Activated naive CD8-positive, alpha-beta T cell treated with anti-CD3 and anti-CD28 coated beads, Interleukin-2, amount 10 ng/mL, durations not matched to agents 7 days and 5 days (primary cell): ENCODE measurements at places on chromosomes 2 and 18. TPM values are rescaled to one million over a fixed set of nuclear protein-coding genes. Genes with fewer than 3 reads are reported as not detected.
A peak's percentile ranks its signal among the peaks of the same experiment; 100 is the strongest.

Gene TFCP2L1
- total RNA-seq, result 0.03 TPM

DNA sequence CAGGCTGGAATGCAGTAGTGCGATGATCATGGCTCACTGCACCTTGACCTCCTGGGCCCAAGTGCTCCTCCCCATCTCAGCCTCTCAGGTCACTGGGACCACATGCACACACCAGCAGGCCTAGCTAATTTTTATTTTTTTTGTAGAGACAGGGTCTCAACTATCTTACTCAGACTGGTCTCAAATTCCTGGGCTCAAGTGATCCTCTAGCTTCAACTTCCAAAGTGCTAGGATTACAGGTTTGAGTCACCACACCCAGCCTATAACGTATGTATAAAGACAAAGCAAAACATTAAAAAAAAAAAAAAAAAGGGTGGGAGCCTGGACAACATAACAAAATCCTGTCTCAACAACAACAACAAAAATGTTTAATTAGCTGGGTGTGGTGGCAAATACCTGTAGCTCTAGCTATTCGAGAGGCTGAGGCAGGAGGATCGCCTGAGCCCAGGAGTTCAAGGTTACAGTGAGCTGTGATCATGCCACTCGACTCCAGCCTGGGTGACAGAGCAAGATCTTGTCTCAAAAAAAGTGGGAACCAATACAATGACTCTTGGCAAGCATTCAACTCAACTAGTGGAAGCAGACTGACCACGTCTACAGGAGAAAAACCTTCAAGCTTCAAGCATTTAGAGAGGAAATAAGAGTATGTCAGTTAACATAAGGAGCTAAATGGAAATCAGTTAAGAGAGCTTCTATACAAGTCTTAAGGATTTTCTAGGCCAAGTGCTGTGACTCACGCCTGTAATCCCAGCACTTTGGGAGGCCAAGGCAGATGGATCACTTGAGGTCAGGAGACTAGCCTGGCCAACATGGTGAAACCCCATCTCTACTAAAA lies 2.6 kb downstream of the GTF3C2 start:
- DNase-seq, result no peak

DNA sequence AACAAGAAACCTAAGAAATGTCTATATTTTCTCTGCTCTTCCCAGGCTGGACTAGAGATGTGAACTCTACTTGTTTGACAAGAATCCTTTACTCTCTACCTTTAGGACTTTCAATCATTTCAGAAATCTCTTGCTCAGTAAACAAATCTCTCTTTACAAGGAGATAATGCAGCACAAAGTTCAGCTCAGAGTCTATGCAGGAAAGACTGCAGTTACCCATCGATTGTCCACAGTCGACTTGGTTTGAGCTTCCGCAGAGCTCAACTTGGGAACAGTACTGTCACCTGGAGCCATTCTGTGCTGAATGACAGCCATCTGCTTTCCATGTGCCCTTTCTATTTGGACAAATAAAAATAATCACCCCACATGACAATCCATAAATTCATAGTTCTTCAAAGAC lies 259.7 kb upstream of the STON1 start:
- DNase-seq, result no peak

DNA sequence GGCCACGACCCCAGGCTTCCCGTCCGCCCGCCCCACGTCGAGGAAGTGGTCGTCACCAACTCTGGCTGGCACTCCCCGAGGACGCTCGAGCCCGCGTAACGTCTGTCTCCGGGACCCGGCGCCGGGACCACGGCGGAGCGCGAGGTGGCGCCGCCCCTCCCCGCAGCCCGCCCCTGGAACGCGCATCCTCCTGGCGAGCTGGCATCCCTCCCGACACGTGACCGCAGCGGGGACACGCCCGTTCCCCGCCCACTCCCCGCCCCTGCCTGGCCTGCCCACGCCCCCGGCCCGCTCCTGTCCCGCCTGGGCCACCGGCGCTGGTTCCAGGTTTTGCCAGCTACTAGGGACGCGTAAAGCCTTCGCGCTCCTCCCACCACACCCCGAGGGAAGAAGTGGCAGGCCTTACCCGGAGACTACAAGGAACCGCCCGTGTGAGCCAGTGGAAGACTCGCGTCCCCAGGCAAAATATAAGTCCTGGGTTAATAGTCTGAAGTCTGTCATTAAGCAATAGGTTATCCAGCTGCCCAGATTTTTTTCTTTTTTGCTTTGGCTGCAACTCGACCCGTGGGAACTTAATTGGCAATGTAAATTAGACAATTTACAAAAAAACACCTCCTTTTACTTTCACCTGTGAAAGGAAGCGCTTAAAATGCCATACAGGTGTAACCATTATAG lies at the start of gene OSBPL1A:
Gene OSBPL1A, minus strand, starts transcription at position 131 of the 675 bp plus-strand sequence. CDS start 20,291 bp downstream, outside the sequence.
- DNase-seq, result peak; percentile 73

GRCh38 chr2:130259594-130259993 lies 61.4 kb upstream of the TUBA3E start:
- no peak for DNase-seq

GRCh38 chr2:224009605-224010315 lies 29.3 kb downstream of the SERPINE2 start:
- no peak for DNase-seq

Gene GPR45
- not detected for total RNA-seq

Gene GAL3ST2
- total RNA-seq, result 0.43 TPM

DNA sequence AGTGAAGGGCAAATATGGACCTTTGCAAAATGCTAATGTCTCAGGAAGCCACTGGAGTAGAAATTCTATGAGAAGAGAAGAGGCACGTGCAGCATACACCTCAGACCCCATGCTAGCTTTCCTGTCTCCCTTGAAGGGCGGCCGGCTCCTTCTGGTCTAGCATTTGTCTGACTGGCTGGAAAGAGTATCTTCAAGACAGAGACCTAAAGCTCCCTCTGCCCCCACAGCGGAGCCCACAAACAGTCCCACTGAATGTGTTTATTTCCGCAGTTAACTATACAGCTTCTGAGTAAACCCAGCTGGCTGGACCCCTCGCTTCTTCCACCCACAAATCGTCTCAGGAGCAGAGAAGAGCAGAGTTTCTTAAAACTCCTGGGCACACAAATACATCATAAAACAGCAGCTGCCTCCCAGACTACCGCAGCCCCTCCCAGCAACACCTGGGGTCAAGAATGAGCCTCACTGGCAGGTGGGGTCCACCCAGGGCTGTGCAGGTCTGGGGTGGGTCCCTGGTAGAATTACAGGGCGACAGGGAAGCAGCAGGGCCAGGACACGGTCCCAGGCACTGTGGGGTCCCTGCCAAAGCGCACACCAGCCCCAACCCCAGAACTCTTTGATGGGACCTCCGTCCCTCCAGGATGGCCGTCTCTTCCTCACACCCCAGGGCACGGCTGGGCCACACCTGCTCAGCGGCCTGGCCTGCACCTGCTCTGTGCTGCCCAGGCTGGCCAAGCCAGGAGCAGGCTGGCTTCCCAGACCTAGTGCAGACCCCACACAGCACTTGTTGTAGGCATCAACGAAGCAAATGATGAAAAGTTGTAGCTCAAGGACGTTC lies 103.8 kb downstream of the PXDN start:
- no peak for DNase-seq

Gene FAM161A
- total RNA-seq, result 5.1 TPM

Gene COPS8
- 42.8 TPM for total RNA-seq

- DNase-seq, result no peak
These were observed 722.8 kb downstream of the ADCYAP1 start for GRCh38 chr18:1627494-1627893.

Gene RNU2-63P
- 24.3 TPM for total RNA-seq

GRCh38 chr18:50466634-50467033 lies 91.8 kb downstream of the SKA1 start:
- DNase-seq, result no peak

GRCh38 chr2:112627060-112628040 lies 18.4 kb upstream of the SLC20A1 start:
- DNase-seq, result no peak

DNA sequence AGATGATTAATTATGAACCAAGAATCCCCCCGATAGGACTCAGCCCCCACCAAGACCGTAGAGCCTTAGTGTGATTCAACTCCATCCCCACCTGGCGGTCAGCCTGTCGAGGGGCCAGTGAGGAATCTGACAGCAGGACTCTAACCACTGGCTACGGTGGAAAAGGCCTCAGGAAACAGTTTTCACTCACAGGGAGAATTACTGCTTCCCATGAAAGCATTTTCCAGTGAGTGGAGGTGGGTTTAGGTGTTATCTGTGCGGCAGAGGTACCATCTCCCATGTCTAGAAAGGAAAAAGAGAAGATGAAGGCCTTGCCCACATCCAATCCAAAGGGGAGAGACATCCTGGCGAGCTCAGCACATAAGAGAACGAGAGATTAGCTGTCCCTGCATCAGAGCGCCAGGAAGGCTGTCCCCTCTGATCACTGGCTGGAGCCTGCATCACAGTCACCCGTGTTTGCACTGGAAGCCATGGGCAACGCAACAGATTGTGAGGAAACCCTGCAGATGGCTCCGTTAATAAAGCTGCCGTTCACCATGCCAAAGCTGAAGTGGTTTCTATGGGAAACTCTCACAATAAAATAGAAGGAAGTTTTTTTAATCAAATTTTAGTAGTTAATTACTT lies 22.3 kb downstream of the COX7A2L start:
- DNase-seq, result no peak

Gene ZRANB3
- total RNA-seq, result 7.0 TPM

DNA sequence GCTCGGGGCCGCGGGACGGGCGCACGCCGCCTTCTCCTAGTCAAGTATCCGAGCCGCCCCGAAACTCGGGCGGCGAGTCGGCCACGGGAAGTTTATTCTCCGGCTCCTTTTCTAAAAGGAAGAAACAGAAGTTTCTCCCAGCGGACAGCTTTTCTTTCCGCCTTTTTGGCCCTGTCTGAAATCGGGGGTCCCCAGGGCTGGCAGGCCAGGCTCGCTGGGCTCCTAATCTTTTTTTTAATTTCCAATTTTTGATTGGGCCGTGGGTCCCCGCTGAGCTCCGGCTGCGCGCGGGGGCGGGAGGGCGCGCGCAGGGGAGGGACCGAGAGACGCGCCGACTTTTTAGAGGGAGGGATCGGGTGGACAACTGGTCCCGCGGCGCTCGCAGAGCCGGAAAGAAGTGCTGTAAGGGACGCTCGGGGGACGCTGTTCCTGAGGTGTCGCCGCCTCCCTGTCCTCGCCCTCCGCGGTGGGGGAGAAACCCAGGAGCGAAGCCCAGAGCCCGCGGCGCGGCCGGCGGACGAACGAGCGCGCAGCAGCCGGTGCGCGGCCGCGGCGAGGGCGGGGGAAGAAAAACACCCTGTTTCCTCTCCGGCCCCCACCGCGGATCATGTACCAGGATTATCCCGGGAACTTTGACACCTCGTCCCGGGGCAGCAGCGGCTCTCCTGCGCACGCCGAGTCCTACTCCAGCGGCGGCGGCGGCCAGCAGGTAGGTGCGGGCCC lies 617 bp downstream of the FOSL2 start:
- peak; percentile 73 for DNase-seq

- DNase-seq, result no peak
These were observed 694 bp upstream of the HPCAL1 start for GRCh38 chr2:10301941-10302478.

Gene LCT
- total RNA-seq, result 0.39 TPM

Gene CD8B2
- 7.3 TPM for total RNA-seq

Gene RBM43
- 13.0 TPM for total RNA-seq

- no peak for DNase-seq
These were observed 511.2 kb downstream of the DCDC2C start for GRCh38 chr2:4214444-4215205.

DNA sequence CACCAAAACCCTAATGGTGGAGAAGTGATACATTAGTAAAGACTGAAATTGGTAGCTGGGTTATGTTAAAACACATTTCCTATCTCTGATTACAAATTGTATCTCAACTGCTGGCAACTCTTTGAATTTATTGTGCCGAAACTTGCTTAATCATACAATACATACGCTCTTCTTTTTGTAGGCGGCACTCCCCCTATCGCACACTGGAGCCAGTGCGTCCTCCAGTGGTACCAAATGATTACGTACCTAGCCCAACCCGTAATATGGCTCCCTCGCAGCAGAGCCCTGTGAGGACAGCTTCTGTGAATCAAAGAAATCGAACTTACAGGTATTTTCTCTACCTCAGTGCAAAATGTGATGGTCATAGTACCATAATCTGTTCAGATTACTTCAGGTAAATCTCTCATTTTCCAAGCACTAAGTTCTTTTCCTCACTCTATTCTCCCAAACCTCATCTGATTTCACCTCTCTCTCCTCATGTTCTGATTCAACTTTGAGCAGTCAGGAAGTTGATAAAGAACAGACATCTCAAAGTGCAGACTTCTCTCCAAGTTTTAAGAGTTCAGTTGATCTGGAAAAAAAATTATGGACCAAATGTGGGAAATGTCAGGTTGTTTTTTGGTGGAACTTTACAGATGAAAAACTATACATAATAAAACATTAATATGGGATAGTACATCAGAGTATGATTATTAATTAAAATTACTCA lies 66.5 kb downstream of the ABI2 start:
- no peak for DNase-seq

DNA sequence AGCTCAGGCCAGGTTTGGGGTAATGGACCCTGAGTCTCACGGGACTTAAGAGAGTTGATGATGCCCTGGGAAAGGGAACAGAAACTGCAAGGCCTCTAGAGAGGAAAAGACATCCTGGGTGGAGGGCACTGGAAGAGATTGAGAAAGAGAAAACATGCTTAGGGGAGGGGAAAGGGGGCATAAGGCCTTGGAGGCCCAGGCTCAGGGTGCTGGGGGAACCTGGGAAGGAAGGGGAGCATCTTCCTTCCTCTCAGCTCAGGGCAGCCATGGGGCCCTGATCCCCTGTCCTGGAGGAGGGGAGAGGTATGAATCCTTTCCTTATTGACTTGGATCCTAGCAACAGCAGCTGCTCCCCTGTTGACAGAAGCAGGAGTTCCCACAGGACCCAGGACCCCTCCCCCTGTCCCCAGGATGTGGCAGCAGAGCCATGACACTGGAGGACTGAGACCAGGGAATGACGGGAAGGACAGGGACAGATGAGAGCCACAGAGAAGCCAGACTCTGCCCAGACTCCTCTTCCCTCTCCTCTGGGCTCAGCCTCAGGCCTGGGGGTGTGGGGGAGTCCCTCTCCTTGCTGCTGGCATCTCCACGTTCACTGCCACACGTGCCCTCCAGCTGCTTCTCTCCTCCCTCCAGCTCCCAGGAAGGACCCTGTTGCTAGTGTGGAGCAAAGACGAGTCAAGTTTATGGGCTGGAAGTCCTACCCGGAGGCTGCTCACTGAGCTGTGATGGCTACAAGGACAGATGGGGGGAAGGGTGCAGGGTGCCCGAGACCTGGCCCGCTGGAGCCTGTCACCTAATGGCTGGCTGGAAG lies 815 bp downstream of the GPBAR1 start:
- peak; percentile 30 for DNase-seq

- no peak for DNase-seq
These were observed 9.9 kb upstream of the GAREM1 start for GRCh38 chr18:32480581-32480980.

DNA sequence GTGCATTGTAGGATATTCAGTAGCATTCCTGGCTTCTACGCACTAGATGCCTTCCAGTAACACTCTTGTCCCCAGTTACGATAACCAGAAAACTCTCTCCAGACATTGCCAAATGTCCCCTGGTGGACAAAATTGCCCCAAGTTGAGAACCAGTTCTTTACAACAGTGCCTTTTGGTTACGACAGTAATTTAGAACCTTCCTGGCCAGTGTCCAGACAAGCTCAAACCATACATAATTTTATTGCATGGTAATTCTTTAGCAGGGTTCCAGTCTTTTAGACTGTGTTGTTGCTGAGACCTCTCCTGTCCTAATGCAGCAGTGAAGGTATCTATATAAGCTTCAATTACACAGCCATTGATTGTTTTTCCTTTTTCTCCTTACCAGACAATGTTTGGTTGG lies 20.2 kb downstream of the RNMT start:
- DNase-seq, result no peak
